ENCODE measurements at places on chromosomes 5 and 9. TPM values are rescaled to one million over a fixed set of nuclear protein-coding genes. Genes with fewer than 3 reads are reported as not detected.

SPATA6L gene
- total RNA-seq = 2.6 TPM

CAMK2A gene
- total RNA-seq = not detected

ACOT12 gene
- total RNA-seq = not detected

CDX1 gene
- not detected for total RNA-seq

CCNI2 gene
- total RNA-seq = 3.9 TPM

CCDC180 gene
- total RNA-seq = 2.3 TPM

SYNPO gene
- 1.0 TPM for total RNA-seq

CXCL14 gene
- total RNA-seq = not detected

TMOD1 gene
- 2.1 TPM for total RNA-seq

SLC25A51 gene
- total RNA-seq = 28.7 TPM

PKD2L2 gene
- not detected for total RNA-seq

ANKRD18A gene
- 2.7 TPM for total RNA-seq

GRXCR2 gene
- not detected for total RNA-seq

PCDHA13 gene
- not detected for total RNA-seq

FRMPD1 gene
- not detected for total RNA-seq

IL13 gene
- 8.4 TPM for total RNA-seq

FAM78A gene
- total RNA-seq = 53.3 TPM

TAF1L gene
- total RNA-seq = not detected

NXNL2 gene
- not detected for total RNA-seq

RASGRF2 gene
- total RNA-seq = 2.3 TPM

HAVCR1 gene
- total RNA-seq = 23.9 TPM

STOML2 gene
- total RNA-seq = 138 TPM

FAM221B gene
- total RNA-seq = not detected

POLK gene
- total RNA-seq = 32.3 TPM

SEMA6A gene
- not detected for total RNA-seq

ARL14EPL gene
- total RNA-seq = not detected

INSYN2B gene
- total RNA-seq = not detected

PLCXD3 gene
- not detected for total RNA-seq

TUSC1 gene
- total RNA-seq = 0.56 TPM

LTC4S gene
- total RNA-seq = 2.9 TPM

DPYSL3 gene
- not detected for total RNA-seq
